Umbilical cord (tissue), 2 donors: ENCODE measurements at places on chromosomes 5 and 9.

- DNase-seq, result no peak
Measured at GRCh38 chr9:94147776-94148175, 63.5 kb downstream of the PTPDC1 start.

DNA sequence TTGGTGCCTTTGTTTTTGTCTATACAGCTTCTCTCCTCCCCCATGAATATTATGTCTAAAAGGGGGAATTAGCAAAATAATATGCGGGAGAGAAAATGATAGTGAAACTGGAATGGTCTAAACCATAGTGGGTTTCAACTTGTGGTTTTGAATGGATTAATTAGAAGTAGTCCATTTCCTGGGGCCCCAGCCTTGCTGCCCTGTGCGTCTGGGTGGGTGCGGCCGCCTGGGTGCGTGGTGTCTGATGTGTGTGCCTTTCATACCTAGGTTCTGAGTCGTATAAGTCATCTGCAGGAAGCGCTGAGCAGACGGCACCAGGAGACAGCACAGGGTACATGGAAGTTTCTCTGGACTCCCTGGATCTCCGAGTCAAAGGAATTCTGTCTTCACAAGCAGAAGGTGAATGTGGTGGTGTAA is 120.0 kb upstream of the CACNA1B start:
- no peak for DNase-seq

GRCh38 chr5:9624196-9624947 is 5.8 kb downstream of the TAS2R1 start:
- DNase-seq, result peak; percentile 32

- no peak for DNase-seq
Measured at GRCh38 chr9:91196103-91196950, 165.4 kb downstream of the AUH start.

DNA sequence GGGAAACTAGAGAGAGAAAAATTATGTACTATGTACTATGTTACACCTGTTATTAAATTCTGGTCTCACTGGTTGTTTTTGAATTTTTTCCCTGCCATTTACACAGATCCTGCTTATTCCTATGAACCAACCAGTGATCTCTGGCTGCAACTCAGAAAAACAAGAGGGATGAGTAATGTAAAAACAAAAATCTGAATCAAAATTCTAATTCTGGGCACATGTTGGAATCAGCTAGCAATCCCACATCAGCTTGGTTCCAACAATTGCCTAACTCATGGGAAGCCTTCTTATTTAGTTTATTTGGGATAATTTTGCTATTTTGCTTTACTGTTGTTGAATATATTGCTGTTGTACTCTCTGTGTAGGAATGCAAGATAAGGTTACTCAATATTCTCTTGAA is 78.3 kb downstream of the PLK2 start:
- DNase-seq, result no peak

DNA sequence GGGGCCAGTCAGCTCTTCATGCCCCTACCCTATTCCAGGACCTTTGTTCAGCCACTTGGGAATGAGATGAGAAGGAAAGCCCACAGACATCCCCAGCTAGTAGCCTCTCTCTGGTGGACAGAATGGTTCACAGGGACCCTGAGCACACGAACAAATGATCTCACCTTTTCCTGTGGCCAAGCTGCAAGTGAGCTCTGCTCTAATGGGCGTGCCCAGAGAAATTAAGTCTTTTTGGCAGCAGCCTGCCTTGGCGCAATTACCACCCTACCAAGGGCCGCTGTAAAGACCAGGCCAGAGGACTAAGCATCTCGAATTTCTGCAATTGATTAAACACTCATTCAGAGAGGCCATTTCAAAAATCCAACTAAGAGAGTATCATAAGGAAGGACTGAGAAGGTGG is 56.0 kb downstream of the WHRN start:
- DNase-seq, result no peak

- DNase-seq, result no peak
Measured at GRCh38 chr9:88925481-88925880, 65.8 kb upstream of the S1PR3 start.

DNA sequence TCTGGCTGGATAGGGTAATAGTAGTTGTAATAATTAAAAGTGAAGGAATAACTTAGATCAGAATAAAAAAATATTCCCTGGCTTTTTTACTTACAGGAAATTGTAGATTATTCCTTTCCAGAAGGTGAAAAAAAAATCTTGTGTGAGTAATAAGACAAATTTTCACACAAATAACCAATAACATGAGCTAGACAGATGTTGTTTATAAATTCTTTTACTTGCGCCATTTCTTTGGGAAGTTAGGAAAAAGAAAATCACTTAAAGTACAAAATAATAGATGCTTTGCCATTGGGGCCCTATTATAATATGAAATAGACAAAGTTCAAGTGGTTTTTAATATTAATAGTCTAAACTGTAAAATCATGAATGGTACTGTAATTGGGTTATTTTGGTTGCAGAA is 204.1 kb downstream of the ARRDC3 start:
- no peak for DNase-seq
